CD4-positive, alpha-beta T cell treated with Interleukin-21 for 1 hour (primary cell): ENCODE measurements at places on chromosomes 7 and 10.

DNA sequence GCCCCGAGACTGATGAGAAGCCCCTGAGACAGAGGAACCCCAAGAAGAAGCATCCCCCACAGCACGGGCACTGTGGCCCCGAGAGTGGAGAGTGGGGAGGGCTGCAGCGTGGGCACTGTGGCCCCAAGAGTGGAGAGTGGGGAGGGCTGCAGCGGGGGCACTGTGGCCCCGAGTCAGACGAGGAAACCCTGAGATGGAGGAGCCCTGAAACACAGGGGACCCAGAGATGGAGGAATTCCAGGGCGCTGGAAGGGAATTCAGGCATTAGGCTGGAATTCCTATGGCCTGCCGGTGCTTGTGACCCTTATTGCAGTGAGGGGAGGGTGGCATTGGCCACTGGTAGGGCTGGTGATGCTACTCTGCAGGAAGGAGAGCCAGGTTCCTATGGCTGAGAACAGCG lies 168.6 kb upstream of the SHH start:
- no peak for DNase-seq

- DNase-seq, result no peak
Observed at GRCh38 chr7:21948364-21948763, 2.7 kb upstream of the CDCA7L start.

GRCh38 chr10:14118953-14119352 lies 211.8 kb downstream of the FRMD4A start:
- DNase-seq, result no peak

GRCh38 chr7:156680281-156680680 lies 39.7 kb downstream of the RNF32 start:
- DNase-seq, result no peak

DNA sequence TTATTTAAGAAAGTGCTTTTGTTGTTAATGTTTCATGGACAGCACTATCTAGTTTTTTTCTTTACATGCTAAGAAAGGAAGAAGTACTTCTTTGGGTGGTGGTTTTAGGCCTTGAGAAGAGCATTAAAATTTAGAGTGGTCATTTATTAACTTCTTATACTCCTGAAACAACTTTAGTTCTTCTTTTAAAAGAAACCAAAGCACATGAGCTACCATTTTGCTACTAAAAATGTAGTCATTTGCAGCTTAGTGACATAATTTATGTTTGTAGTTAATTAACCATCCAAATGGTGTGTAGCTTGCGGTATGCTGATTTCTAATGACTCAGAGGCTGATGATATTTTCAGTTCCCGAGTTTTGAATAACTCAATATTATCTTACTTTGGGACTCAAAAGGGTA lies 207.5 kb downstream of the BBS9 start:
- DNase-seq, result no peak

DNA sequence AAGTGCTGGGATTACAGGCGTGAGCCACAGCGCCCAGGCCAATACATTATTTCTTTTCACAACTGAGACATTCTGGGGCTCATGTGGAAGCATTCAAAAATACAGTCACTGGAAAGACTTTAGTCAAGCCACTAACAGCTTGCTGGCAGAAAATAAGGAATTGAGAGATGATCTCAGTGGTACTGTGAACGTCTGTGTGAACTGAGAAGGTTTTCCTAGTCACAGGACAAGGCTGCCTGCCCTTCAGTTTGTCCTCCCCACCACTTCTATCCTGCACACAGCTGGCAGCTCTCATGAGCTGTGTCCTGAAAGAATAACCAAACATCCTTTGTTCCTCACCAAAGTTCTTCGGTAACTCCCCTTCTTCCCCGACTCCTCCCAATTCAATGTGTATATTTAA lies 31.3 kb upstream of the ITGA8 start:
- DNase-seq, result no peak

DNA sequence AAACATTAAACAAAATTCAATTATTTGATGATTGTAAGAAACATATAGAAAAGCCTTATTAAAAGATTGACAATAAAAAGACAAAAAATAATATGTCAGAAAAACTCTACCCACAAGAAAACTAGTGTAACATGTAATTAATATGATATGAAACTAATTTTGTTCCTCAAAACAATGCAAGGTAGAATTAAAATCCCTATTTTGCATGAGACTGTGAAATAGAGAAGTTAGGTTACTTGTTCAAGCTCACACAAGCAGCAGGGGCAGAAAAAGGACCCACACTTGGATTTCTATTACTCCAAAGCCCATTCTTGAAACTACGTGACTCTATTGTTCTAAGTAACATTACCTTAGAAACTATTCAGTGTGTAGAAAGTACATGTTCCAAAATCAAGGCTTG lies 96.4 kb downstream of the KCNMA1 start:
- DNase-seq, result no peak

DNA sequence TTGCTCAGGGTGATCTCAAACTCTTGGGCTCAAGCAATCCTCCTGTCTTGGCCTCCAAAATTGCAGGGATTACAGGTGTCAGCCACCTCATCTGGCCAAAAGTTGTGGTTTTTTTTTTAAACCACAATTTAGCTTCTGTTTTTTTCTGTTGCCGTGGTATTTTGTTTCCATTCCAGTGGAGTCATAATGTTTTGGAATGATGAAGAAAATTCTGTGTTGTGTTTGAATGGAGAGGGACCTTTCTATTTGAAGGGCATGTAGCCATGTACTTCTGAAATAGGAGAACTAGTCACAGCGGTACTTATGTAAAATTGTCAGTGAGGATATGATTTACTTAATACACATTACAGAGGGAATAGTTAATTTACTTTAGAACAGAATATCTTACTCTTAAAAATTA lies 201.3 kb downstream of the ARL4A start:
- DNase-seq, result no peak

DNA sequence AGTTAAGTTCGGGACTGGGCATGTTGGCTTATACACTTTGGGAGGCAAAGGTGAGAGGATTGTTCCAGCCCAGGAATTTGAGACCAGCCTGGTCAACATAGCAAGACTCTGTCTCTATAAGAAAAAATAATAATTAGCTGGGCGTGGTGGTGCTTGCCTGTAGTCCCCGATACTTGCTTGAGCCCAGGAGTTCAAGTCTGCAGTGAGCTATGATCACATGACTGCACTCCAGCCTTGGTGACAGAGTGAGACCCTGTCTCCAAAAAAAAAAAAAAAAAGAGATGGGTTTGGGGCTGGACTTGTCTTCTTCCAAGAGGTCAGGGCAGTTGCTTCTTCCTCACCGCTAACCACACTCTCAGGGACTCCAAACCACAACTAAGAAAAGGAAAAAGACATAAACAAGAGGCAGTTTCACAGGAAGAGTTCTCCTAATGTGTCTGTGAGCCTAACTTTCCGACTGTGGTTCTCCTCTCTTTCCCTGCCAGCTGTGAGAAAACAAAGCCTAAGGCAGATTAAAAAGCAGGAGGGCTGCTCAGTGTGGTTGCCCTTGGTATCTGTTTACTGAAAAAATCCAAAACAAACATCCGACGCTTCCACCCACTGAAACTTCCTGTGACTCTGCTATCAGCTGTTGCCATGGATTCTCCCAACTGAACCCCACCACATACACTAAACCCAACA lies 2.4 kb upstream of the SERPINE1 start:
- DNase-seq, result no peak

GRCh38 chr10:112185959-112186358 lies 2.4 kb upstream of the GPAM start:
- DNase-seq, result no peak

DNA sequence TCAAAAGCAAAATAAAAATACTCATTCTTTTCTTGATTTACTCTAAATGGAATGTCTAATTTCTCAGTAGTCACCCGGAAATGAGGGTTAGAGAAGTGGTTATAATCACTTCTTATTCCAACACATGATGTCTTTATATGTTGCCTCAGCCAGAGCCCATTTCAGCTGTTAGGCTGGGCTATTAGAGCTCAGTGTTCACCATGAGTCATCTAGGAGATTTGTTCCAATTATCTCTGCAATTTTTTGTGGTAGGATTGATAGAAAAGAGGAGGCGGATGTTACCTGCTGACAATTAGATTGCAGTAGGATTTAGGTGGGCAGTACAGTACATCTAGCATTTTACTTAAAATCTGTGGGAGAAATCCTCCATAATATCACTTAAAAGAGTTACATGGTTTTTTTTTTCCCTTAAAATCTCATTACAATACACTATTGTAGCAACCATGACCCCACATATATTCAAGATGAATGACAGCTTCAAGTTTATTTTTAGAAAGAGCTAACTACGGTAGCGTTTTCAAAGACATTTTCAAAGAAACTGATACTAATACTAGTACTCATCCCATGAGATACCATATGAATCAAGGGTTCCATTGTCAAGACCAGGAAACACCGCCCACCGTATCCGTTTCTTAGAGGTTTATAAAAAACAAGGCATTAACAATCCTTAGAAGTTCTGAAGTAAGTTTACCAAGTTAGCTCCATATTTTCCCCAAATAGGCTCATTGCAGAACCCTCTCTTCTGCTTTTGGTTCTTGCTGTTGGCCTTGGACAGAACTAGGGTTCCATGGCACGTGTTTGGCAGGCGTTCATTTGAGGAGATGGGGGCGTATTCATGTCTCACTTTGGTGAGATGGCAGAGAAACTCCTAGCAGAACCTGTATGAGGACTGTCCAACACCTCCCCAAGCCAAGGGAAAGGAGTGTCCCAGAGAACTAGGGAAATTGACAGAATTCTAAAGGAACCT lies 10.4 kb downstream of the CPA2 start:
- DNase-seq, result no peak

- no peak for DNase-seq
Observed at GRCh38 chr10:14092799-14093198, 237.9 kb downstream of the FRMD4A start.

GRCh38 chr10:25294032-25294926 lies 119.5 kb downstream of the GPR158 start:
- DNase-seq, result no peak

GRCh38 chr7:98855610-98856422 lies 14.0 kb downstream of the TMEM130 start:
- no peak for DNase-seq

GRCh38 chr7:8823486-8823885 lies 390.1 kb downstream of the NXPH1 start:
- no peak for DNase-seq

DNA sequence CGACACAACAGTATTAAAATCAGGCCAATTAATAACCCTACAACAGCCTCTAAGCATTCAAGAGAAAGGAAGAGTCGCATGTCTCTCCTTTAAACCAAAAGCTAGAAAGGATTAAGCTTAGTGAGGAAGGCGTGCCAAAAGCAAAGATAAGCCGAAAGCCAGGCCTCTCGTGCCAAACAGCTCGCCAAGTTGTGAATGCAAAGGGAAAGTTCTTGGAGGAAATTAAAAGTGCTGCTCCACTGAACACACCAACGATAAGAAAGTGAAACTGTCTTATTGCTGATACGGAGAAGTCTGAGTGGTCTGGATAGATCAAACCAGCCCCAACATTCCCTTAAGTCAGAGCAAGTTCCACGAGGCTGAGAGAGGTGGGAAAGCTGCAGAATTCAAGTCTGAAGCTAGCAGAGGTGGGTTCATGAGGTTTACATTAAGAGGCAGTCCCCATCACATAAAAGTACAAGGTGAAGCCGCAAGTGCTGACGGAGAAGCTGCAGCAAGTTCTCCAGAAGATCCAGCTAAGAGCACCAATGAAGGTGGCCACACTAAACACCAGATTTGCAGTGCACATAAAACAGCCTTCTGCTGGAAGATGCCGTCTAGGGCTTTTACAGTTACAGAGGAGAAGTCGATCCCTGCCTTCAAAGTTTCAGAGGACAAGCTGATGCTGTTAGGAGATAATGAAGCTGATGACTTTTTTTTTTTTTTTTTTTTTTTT lies 194.8 kb downstream of the MAD1L1 start:
- DNase-seq, result peak; percentile 29

- no peak for DNase-seq
Observed at GRCh38 chr10:52586710-52587109, 185.9 kb downstream of the MBL2 start.

DNA sequence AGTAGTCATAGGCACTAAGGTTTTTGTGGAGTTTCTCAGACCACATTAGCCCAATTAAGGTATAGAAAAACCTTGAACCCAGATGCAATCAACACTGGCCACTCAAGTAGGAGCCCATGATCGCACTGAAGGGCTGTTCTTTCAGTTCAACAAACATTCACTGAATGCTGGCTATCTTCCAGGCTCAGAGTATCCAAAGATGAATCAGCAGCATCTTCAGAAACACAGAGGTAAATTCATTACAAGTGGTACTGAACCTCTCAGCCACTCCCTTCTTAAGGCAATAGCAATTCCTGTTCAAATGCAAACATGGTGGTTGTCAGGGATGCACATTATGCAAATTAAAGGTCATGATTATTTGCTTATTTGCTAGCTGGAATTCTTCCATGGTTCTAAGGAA lies 17.1 kb downstream of the KCNK18 start:
- no peak for DNase-seq

DNA sequence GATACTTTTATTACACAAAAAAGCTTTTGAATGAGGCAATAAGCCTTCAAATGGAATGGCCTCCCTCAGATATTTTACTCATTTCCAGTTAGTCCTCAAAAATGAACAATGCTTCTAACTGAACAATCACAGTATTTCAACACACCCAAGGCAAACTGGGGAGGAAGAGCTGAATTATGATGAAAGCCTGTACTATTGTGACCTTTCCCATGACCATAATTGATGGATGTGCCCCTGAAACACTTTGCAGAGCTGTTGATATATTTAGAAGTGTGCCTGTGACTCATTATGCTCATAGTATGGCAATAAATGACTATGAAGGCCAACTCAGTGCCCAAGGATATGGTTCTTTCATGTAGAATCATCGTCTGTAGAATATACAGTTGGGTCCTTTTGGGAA lies 248.1 kb downstream of the AHR start:
- DNase-seq, result no peak

DNA sequence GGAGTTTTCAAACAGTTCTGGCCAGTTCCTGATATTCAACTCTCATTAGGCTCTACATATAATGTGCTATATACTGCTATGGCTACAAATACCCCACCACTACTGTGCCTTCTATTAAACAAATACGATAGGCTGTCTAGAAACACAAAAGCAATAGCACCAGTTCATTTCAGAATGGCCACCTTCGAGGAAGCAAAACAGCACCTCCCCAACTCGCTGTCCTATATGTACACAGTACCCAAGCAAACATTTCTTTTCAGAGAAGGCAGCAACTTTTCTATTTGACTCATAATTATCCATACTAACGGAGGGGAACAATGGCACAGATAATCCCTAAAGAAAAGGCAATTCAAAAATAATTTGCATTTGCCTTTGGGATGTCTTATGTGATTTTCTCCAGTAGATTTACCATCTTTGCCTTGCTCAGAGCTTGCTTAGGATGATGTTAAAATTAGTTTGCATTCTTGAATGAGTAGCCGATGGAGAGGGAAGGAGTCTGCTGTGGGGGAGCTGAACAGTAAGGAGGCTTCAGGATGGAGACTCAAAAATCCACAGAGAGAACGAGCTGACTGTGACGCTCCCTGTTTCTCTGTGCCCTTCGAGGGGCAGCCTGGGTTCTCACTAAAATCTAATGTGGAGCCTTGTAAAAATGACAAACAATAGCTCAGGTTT lies 218.7 kb downstream of the FANK1 start:
- no peak for DNase-seq

GRCh38 chr7:156524818-156525597 lies 115.6 kb upstream of the RNF32 start:
- DNase-seq, result no peak

- no peak for DNase-seq
Observed at GRCh38 chr7:139871820-139872219, 42.8 kb downstream of the TBXAS1 start.
